GM12865 (cell line): ENCODE measurements at places on chromosomes 11 and 22.

DNA sequence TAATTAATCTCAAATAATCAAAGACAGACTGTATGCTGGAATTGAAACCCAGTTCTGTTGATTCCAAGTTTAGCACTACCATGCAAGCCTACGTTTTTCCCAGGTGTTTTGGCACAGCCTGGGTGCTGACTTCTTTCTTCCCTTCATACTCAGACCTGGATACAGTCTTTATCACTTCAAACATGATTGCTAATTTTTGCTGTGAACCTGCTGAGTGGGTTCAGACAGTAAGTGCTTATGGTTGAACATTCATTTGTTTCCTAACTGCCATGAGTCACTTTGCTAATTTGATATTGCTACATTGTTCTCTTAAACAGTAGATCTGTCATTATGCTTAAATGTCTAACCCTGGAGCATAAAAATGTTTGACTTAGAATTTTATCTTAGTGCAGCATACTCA, 12.2 kb downstream of the PAAF1 start:
- DNase-seq = no peak

DNA sequence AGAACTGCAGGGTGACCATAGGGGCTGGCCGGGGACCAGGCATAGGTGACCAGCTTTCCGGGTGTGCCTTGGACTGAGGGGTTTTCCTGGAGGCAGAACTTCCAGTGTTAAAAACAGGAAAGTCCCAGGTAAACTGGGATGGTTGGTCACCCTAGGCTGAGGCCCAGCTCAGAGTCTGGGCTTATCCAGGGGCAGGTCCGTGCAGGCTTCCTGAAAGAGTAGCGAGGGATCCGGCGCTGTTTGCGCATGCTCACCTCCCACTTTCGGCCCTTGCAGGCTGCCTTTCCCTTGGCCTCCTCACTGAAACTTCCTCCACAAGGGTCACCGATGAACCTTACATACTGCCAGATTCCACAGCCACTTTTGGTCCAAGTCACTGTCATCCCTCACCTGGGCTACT, 119.8 kb upstream of the PLET1 start:
- no peak for DNase-seq

DNA sequence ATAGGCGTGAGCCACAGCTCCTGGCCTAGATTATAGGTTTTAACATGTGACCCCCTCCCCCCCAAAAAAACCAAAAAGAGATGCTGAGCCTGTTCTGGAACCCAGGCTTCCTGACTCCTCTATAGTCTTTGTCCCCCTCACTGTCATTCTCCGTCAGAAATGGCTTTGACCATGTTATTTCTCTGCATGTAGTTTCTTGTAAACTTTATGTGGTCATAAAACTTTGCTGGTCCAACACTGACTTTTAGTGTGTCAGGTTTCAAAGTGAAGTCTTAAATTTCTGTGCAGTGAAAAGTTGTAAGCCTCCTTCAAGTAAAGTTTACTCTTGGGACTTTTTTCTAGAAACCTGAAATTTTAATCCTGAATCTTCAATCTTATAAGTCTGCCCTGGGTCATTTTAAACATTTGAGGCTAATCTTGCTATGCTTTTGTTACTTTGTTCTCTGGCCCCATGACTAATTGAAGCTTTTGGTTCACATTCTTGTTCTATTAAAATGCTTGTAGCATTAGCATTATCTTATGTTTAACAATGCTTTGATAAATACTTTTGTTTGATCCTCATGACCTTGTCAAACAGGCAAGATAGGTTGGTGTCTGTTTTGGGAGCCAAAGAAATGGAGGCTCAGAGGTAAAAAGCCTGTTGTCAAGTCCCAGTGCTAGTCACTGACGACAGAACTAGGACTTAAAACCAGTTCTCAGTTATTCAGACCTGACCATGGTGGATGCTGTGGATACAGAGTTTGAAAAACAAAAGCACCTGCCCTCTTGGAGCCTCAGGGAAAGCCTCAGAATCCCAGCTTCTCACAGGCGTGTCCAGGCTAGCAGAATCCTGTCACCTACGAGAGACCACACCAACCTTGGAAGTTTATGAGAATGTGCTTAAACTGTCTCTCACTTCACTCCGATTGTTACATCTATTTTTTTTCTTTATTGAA, 87.7 kb upstream of the HORMAD2 start:
- DNase-seq = no peak

GRCh38 chr11:79050786-79051185, 390.0 kb downstream of the TENM4 start:
- DNase-seq = no peak

DNA sequence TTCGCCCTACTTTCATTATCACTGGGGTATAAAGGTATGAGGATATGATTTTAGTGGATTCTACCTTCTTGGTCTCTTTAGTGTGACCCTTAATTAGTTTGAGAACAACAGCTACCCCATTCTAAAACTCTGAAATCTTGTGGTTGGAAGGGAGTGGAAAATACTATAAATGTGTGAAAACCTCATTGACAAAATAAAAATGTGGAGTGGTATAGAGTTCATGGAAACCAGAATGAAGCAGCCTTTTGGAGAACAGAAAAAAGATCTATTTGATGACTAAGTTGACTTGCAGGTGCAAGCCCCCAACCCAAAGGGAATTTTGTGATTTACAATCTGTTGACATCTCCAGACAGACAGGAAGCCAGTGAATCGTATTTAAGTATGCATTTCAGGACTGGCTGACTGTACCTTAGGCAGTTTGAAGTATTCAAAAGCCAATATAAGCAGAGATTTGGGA, 75.8 kb downstream of the GAS2 start:
- no peak for DNase-seq

- no peak for DNase-seq
Observed at GRCh38 chr22:44486538-44486937, 11.5 kb downstream of the RTL6 start.

DNA sequence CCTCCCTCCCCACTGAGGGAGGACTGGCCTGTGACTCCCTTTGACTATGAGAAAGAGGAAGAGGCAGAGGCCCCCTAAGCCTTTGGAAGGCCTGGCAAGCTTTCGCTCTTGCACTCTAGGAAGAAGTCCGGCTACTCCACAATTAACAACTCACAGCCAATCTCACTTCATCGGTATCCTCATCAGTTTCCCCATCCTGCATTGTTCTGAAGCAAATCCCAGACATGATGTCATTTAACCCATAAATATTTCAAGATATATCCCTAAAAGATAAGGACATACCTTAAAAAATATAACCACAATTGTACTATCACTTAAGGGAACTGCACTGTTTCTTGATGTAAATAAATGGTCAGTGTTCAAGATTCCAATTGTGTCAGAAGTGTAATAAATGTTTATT, 63.1 kb downstream of the CWC15 start:
- DNase-seq = no peak

DNA sequence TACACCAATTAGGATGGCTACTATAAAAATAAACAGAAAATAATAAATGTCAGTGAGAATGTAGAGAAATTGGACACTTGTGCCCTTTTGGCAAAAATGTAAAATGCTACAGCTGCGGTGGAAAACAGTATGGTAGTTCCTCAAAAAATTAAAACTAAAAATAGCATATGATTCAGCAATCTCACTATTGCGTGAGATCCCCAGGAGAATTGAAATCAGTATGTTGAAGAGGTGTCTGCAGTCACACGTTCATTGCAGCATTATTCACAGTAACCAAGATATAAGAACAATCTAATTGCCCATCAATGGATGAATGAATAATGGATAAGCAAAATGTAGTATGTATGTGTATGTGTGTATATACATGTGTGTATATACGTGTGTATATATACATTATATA, 6.8 kb downstream of the OR52N2 start:
- no peak for DNase-seq

- DNase-seq = no peak
Observed at GRCh38 chr11:86514453-86514852, 139.8 kb downstream of the CCDC81 start.
